Activated T-helper 1 cell treated with Interleukin-2 at 50 U/mL for 16 hours (primary cell): ENCODE measurements at places on chromosomes 4 and X.

GRCh38 chr4:150682126-150682525 lies 100.2 kb downstream of the MAB21L2 start:
- DNase-seq, result no peak

DNA sequence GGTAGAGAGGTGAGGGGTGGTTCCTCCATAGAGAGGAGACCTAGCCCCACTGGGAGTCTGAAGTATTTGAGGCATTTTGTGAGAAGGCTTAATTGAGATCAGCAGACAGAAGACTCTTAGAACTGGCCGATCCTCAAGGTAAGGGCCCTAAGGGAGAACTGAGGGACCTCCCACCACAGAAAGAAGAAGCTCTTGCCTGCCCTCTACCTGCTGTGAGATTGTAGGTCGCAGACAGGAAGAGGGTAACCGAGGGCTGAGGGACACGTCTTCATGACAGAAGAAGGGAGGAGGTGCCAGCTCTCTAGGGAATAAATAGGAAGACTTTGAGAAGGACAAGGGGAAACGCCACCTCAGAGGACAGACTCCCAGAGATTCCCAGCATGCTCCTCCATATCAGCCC lies 24.1 kb upstream of the MAGEC1 start:
- DNase-seq, result no peak

GRCh38 chr4:66091786-66092185 lies 421.5 kb upstream of the EPHA5 start:
- no peak for DNase-seq

- DNase-seq, result no peak
Observed at GRCh38 chrX:2694914-2695267, 3.8 kb downstream of the CD99 start.

GRCh38 chr4:47824840-47825239 lies 13.0 kb downstream of the CORIN start:
- no peak for DNase-seq

DNA sequence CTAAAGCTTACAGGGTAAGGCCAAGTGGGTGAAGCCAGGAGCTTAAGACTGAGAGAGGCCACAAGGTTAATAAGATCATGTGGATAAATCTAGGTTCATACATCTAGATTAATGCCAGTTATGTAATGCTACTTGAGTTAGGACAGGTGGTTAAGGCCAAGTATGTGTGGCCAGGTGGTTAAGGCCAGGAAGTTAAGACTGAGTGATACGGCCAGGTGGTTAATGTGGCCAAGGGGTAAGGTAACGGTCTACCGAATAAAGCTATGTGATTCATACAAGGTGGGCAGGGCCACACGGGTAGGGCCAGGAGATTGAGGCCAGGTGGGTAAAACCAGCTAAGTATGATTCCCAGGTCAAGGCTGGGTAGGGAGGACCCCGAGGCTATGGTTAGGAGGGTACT lies 223.0 kb downstream of the TACR3 start:
- DNase-seq, result no peak

- no peak for DNase-seq
Observed at GRCh38 chr4:11436673-11437072, 8.0 kb upstream of the HS3ST1 start.

GRCh38 chrX:136193771-136194170 lies 46.4 kb downstream of the FHL1 start:
- DNase-seq, result no peak

DNA sequence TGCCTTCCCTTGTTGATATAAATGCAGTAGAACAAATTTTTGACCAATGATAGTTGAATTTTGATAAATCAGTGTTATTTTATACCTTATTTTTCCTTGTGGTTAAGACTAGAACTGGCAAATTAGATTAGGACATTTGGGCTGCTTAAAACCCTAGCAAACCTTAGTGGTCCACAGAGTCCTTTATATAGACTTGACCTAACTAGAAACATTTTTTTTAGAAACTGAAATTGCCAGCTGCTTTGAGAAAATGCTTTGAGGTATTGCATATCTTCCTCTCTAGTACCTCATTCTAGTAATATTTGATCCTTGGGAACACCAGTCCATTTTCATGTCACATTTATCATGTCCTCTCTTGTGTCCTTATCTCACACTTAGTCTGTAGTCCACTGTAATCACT lies 580.3 kb downstream of the FSTL5 start:
- no peak for DNase-seq

- no peak for DNase-seq
Observed at GRCh38 chr4:56979421-56980072, 851 bp downstream of the POLR2B start.

DNA sequence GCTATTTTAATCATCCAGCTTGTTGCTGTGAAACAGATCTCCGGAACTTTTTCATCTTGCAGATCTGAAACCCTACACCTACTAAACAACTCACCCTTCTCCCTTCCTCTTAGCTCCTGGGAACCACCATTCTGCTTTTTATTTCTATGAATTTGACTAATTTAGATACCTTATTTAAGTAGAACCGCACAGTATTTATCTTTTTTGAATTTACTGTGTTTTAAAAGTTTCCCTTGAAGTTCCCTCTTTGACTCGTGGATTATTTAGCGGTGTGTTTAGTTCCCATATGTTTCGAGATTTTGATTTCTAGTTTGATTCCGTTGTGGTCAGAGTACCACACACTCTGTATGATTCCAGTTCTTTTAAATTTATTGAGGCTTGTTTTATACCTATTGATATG lies 44.6 kb downstream of the EIF2S3 start:
- DNase-seq, result no peak

GRCh38 chr4:141240671-141241070 lies 20.0 kb downstream of the ZNF330 start:
- DNase-seq, result no peak

DNA sequence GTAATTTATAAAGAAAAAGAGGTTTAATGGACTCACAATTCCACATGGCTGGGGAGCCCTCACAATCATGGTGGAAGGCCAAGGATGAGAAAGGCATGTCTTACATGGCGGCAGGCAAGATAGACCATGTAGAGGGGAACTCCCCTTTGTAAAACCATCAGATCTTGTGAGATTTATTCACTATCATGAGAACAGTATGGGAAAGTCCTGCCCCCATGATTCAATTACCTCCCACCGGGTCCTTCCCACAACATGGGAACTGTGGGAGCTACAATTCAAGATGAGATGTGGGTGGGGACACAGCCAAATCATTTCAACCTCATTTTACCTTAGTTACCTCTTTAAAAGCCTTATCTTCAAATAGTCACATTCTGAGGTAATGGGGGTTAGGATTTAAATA lies 30.9 kb upstream of the ELOVL6 start:
- DNase-seq, result no peak

- DNase-seq, result no peak
Observed at GRCh38 chrX:9847071-9847470, 60.8 kb downstream of the SHROOM2 start.

- DNase-seq, result no peak
Observed at GRCh38 chr4:100823993-100824323, 306.1 kb upstream of the EMCN start.

GRCh38 chr4:105148356-105148755 lies 1.7 kb downstream of the TET2 start:
- no peak for DNase-seq

DNA sequence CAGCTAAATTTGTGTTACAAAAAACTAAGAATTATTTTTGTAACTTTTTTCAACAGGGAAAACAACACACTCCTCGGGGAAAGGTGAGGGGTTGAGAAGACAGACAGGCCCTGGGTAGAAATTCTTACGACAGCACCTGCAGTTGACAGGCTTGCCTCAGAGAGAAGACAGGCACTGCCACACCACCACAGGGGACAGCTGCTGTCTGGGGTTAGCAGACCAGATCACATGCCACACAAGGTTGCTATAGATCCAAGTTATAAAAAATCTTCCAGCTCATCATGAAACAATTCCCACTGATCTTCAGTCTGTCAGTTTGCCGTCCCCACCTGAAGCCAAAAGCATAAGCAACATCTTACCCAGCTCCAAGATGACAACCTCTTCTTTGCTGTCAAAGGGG lies 143.2 kb upstream of the ZCCHC13 start:
- DNase-seq, result no peak

DNA sequence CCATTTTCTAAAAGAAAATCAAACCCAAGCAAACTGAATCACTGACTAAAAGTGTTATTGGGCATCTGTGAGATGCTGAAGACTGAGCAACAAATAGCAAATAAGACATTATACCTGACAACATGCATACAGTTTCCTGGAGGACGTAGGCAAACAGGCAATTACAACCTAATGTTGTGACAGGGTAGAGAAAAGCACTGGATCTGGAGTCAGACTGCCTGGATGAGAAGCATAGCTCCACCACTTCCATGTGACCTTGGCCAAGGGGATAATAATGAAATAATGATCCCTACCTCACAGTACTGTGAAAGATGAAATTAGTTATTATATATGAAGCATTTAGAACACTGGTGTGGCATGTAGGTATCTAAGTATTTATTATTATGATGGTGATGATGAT lies 2.7 kb downstream of the SPINK2 start:
- no peak for DNase-seq

GRCh38 chr4:166198516-166199310 lies 325.7 kb downstream of the TLL1 start:
- DNase-seq, result no peak

- DNase-seq, result no peak
Observed at GRCh38 chr4:155173371-155173770, 35.1 kb upstream of the NPY2R start.

- DNase-seq, result no peak
Observed at GRCh38 chr4:120855307-120856001, 67.1 kb downstream of the PRDM5 start.
